ENCODE measurements at places on chromosomes 7 and 10.

DNA sequence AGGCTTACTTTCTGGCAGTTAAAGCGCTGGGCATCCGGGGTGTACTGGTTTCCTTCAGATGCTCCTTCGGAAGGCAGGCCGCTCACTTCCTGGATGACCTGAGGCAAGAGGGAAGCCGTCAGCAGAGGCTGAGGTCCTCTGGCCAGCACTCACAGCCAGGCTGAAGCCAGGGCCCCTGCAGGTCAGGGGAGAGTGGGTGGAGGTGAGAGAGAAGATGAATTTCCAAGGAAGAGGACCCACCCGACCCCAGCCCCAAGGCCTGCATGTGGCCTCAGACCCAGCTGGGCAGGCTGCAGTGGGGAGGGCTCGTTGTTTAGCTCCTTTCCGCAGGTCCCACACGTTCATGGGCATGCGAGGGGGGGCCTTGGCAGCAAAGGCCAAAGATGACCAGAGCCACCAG, 71.3 kb downstream of the VWA2 start:
- no peak for DNase-seq

DNA sequence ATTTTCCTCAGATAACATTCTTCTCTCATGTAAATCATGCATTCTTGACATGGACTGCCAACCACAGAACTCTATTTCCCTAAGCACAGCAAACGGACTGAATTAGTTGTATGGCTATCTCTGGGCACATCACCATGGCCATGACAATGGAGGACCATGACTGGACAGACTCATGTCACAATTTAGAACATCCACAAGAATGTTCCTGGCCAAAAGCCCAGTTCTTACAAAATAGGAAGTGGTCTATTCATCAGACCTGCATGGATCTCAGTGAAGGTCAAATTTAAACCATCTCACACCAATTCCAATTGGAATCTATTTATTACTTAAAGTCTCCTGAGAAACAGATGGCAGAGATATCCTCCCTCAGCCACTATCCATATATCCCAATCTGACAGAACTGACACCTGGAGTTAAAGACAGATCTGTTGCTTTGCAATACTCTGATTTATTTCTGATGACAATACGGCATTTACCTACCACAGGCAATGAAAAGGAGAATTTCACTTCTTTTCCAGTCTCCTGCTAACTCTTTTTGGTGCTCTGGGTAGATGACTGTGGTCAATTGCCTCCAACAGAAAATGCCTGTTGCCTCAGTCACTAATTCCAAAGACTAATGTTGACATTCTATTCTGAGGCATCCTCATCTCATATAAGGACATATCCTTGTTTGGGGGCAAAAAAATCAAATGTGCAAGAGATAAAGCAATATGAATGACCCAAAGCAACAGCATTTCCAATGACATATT, 254.8 kb downstream of the HTR7 start:
- no peak for DNase-seq

DNA sequence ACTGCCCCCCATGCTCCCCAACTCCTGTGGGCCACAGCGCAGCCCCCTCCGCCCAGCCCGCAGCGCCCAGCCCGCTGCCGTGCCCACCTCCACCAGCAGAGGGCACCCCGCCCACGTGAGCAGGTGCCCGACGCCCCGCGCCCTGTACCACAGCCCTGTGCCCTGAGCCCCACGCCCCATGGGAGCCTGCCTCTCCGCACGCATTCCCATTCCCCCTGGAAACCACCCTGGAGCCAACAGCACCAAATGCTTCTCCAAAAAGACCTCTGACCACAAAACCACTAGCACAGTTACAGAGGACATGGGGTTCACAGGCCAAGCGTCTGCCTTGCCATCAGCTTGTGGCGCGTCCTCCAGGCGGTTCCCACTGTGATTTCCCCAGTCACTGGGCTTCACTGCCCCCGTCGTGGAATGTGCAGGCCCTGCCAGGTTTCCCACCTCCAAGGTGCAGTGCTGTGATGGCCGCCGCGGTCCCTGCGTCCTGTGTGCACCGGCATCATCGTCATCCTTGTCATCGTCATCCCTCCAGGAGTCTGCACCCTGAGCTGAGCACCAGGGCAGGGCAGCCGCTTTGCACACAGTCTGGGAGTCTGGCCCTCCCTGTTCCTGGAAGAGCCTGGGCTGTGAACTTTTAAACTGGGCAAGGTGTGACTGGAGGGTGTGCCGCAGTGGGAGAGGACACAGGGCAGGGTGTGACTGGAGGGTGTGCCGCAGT, 61.7 kb downstream of the PWWP2B start:
- peak; percentile 89 for DNase-seq

GRCh38 chr7:139576179-139576973, 52.9 kb downstream of the CLEC2L start:
- DNase-seq, result no peak

DNA sequence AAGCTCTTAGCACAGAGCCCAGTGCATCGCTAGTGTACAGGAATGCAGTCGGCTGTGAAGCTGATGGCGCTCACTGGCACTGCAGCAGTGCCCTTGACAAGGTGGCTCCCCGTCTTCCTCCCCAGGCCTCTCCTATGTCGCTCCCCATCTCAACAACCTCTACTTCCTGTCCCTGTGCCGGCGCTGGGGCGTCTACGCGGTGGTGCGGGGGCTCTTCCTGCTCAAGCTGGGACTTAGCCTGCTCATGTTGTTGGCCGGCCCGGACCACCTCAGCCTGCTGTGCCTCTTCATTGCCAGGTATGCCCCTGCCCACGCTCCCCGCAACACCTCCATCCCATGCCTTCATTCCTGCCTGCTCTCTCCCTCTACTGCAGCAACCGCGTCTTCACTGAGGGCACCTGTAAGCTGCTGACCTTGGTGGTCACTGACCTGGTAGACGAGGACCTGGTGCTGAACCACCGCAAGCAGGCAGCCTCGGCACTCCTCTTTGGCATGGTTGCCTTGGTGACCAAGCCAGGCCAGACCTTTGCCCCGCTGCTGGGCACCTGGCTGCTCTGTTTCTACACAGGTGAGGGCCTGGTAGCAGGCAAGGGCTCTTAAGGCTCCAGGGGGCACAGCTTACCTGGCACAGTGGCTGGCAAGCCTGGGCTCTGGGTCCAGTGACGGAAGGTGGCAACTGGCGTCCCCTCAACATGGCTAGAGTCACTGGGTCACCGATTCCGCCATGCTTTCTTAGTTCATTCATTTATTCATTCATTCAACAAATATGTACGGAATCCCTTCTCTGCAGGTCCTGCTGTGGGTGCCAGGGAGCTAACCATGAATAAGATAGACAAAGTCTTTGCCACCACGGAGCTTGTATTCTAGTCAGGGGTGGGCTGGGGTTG, 22.3 kb upstream of the C10orf95 start:
- no peak for DNase-seq
